ENCODE measurements at places on chromosomes 16 and 17.

GRCh38 chr17:40074871-40075200, 12.1 kb downstream of the THRA start:
- no peak for DNase-seq

- DNase-seq = no peak
Measured at GRCh38 chr17:42784409-42784808, 4.0 kb downstream of the WNK4 start.

DNA sequence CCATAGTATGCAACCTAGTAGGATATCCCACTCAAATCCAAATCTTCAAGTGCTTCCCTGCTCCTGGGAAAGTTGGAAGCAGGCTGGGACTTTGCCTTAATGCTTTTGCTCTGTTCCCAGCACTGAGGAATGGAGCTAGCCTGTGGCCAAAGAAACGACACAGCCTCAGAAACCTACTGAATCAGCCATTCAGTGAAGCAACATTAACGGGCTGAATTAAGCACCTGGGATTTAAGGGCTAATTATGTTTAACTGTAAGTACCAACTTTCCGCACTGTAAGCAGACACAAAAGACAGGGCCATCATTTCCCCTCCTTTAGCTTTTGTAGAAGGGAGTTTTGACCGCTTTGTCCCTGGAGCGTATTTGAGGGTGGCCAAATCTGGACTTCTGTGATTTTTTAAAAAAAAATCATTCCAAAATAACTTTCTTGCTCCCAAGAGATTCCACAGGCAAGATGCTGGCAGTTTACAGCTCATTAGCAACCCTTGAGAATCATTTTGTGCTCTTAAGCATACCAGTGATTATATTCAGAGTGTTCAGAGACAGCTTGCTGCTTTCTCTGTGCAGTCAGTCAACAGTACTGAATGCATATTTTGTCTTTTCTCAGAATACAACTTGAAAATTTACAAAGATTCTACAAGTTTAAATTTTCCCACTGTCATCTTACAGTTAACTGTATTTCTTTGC, 17.6 kb upstream of the NOL11 start:
- no peak for DNase-seq

DNA sequence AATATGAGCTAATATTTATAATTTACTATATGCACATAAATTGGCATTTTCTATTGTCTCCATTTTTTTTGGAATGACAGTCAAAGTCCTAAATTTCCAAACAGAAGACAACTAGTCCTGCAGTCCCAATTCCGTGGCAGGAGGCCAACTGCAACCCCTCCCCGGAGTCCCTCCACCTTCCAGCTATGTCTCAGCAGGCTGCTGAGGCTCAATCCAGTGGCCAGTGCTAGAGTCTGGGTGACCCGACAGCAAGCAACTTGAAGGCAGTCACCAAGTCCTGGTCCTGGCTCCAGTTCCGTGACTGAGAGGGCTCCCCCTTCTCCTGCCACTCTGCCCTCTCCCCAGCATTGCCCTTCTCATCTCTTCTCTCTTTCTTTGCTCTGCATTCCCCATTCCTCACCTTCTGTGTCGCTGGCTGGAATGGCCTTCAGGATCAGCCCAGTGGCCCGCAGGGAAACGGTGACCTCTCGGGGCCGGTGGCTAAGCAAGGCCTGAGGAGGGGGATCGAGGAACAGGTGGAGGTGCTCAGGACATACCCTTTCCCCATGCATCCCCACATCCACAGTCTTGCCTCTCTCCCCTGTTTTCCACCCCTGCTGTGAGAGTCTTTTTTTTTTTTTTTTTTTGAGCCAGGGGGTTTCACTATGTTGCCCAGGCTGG, 22.4 kb upstream of the MFSD6L start:
- DNase-seq = no peak

DNA sequence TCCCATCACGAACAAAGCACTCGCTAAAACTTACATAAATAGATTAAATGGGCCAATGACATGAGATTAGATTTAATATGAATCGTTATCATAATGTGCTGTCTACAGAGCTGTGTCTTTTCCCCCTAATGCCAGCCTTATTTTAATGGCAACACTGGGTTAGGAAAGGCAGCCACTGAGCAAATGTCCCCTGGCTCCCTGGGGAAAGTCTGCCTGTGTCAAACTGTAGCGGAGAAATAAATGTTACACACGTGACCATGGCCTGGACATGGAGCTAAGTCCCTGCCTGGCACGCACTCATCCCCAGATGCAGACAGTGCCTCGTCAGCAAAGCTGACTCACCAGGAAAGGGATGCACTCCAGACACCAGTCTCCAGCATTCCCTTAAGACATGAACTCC, 61.3 kb upstream of the SDK2 start:
- DNase-seq = no peak

GRCh38 chr17:10186771-10187410, 11.5 kb downstream of the GAS7 start:
- no peak for DNase-seq

GRCh38 chr16:70649300-70649699, 2.9 kb downstream of the IL34 start:
- no peak for DNase-seq

DNA sequence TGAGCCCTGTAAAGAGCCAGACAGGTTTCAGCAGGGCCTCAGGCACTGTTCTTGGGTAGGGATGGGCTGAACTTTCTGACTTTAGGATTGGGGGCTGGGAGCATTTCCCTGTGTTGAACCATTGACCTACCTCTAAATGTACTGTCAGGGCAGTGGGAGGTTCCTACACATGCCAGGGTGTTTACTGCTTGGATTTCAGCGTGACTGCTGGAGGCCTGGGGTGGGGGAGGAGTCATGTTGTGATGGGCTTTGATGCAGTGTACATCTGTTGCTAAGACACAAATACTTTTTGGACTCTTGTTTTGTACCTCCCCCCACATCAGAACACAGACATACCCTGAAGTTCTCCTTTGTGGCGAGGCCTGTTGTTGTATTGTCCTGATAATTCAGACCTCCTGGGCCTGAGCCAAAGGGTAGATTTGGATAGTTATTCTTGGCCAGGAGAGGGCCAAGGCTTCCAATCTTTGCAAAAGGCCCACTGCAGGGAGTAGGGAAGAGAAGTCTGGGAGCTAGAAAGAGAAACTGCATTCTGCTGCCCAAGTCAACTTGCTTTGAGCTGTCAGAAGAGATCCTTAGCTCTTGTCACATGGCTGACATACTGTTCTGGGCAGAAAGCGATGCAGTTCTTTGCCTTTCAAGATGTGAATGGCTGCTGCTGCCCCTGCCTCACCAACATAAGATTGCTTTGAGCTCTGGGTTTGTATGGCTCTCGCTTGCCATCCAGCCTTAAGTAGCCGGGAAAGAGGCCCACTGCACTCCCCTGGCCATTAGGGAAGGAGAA, 3.7 kb downstream of the NFE2L1 start:
- no peak for DNase-seq

- no peak for DNase-seq
Measured at GRCh38 chr17:57861790-57862693, 12.2 kb upstream of the MRPS23 start.

- no peak for DNase-seq
Measured at GRCh38 chr17:9109933-9110332, 88.6 kb downstream of the NTN1 start.

GRCh38 chr17:49459401-49459984, 35.6 kb upstream of the NGFR start:
- DNase-seq = no peak

Data from GM12892 (cell line).